HCEC 1CT (cell line): ENCODE measurements at places on chromosomes 5 and 9.

- DNase-seq, result no peak
Measured at GRCh38 chr5:178123094-178123965, 7.5 kb upstream of the RMND5B start.

DNA sequence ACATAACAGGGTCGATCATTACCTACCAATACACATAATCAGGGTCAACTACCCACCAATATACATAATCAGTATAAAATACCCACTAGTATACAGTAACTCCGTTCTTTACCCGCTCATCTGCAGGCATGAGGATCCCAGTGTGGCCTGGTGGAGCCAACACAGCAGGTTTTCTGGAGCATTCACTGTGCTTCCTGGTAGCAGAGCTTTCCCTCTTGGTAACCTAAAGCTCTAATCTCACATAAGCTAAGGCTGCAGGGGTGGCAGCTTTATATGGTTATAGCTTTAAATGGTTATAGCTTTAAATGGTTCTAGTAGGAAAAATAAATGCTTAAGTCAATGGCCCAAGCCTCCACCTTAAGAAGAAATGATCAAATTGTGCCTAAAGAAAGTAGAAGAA lies 11.9 kb downstream of the LCN1 start:
- no peak for DNase-seq

DNA sequence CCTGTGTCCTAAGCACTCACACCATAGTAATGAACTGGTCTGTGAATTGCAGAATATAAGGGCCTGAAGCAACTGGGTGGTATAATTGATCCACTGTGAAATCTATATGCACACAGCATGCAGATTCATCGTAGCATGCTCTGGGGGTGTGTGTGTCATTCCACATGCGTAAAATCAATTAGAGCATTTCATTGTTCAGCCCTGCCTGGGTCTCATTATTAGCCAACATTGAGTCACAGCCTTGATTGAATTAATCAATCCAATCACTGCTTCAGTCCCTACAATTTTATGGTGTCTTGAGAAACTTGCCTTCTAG lies 248.0 kb downstream of the ADAMTSL1 start:
- no peak for DNase-seq

GRCh38 chr5:168962306-168962705 lies 338.6 kb downstream of the SLIT3 start:
- DNase-seq, result no peak

DNA sequence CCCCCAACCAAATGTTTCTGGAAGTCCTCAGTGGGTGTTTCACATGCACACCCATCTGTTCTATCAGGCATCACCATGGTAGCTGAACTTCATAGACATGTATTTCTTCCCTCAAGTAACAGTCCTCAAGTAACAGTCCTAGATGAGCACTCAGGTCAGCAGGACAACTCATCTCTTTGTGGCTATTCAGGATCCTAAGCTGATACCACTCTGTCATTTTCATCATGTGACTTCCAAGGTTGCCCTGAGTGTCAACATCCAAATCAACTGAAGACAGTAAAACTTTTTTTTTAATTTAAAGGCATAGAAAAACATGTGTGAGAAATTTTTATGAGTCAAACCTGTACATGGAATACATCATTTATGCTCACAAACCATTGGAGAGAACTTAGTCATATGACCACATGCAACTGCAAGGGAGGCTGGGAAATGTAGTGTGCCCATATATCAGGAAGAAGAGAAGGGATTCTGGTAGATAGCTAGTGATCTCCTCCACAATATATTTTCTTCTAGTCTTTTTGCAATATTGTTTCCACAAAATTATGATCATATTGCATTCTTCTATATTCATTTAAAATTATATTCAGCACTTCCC lies 64.2 kb upstream of the FST start:
- DNase-seq, result peak; percentile 67

DNA sequence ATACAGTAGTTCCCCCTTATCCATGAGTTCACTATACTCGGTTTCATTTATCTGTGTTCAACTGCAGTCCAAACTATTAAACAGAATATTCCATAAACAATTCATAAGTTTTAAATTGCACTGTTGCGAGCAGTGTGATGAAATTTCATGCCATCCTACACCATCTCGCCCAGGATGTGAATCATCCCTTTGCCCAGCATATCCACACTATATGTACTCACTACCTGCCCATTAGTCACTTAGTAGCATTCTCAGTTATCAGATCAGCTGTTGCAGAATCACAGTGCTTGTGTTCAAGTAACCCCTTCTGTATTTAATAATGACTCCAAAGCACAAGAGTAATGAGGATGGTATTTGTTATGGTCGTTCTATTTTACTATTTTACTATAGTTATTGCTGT lies 51.5 kb downstream of the SHOC1 start:
- peak; percentile 84 for DNase-seq

GRCh38 chr9:133109931-133110650 lies 10.9 kb downstream of the RALGDS start:
- DNase-seq, result no peak

DNA sequence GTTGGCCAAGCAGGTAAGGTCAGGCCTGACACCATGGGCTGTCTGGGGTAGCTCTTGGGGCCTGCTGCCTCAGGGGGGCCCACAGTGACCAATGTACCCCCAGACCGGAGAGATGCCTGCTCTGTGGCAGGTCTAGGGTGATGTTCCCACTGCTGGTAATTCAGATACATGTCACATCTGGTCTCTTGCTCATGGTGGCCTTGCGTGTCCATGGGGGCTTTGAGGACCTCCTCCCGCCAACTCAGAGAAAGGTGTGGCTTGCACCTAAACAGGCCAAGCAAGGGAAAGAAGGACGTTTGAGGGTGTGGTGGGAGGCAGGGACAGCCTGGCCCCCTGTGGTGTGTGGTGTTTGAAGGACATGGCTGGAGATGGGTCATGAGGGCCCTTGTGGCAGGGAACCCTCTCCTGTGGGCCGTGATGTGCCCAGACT lies 75.2 kb downstream of the PHF2 start:
- DNase-seq, result no peak

- no peak for DNase-seq
Measured at GRCh38 chr5:113474100-113474728, 14.0 kb downstream of the MCC start.

- DNase-seq, result no peak
Measured at GRCh38 chr9:124251204-124251603, 6.5 kb upstream of the NEK6 start.

- no peak for DNase-seq
Measured at GRCh38 chr9:114914139-114914538, 16.3 kb downstream of the TNFSF8 start.

- peak; percentile 89 for DNase-seq
Measured at GRCh38 chr5:124736082-124736804, 10.2 kb downstream of the ZNF608 start.

- peak; percentile 87 for DNase-seq
Measured at GRCh38 chr5:35029333-35029732, 18.4 kb downstream of the AGXT2 start.

DNA sequence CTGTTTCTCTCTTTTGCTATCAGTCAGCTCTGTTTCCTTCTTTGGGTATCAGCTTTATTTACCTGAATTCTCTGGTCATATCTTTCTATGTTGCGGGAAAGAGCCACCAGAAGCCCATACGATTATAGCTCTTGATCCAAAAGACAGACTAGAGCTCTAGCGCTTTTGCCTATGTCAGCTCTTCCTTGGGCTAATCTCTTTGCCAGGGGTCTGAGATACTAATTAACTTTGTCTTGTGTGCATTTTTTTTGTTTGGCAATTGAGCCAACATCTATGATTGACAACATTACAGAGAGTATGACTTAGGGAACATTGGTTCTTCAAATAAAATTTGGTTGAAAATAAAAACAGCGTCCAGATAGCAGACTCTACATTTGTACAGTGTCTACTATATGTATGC lies 603.0 kb downstream of the KCTD16 start:
- no peak for DNase-seq

DNA sequence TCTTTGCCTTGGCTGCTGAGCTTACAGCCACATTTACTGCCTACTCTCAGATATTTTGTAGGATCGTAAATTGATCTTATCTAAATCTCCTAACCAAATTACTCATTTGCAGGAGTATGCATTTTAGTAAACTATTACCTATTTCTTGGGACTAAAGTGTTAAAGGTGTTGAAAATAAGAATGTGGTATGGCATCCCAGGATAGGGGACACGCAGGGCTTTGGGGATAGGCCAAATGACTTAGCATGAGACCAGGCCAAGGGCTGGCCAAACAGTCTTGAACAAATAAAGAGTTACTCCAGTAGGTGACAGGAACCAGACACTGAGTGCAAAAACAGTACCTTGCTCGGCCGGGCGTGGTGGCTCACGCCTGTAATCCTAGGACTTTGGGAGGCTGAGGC lies 25.1 kb downstream of the TBC1D2 start:
- DNase-seq, result no peak

DNA sequence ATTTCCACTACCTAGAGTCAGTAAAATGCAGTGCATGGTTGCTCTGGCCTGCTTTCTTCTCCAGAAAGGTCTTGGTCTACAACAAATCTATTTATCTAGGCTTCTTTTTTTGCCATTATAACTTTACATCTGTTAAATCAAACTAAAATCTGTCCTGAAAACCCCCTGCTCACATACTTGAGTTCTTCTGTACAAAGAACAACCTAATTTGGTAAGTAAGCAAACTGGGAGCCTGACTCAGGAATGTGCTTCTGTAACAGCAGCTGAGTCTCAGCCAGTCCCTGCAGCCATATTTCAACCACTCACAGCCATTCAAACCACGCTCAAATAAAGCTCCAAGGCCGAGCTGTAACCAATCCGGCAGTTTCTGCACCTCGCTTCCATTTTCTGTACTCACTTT lies 95.8 kb downstream of the PLPP1 start:
- peak; percentile 86 for DNase-seq

DNA sequence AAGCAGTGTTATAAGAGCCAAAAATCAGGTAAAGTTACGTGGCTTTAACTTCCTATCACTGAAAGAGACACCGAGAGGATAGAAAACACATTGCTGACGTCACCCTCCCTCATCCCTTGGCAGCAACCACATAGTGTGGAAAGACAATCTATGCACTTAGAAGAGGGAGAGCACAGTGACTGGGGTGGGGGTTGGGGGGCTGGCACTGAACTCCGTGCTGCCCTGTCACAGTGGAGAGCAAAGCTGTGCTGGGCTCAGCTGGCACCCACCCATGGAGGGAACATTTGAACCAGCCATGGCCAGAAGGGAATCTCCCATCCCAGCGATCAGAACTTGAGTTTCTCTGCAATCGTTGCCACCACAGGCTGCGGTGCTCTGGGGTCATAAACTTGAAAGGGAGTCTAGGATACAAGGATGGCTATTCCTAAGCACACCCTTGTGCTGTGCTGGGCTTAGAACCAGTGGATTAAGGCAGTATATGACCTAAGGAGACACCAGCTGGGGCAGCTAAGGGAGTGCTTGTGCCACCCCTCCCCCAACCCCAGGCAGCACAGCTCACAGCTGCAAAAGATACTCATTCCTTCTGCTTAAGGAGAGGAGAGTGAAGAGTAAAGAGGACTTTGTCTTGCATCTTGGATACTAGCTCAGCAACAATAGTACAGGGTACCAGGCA lies 73.4 kb downstream of the KIAA0825 start:
- DNase-seq, result no peak

DNA sequence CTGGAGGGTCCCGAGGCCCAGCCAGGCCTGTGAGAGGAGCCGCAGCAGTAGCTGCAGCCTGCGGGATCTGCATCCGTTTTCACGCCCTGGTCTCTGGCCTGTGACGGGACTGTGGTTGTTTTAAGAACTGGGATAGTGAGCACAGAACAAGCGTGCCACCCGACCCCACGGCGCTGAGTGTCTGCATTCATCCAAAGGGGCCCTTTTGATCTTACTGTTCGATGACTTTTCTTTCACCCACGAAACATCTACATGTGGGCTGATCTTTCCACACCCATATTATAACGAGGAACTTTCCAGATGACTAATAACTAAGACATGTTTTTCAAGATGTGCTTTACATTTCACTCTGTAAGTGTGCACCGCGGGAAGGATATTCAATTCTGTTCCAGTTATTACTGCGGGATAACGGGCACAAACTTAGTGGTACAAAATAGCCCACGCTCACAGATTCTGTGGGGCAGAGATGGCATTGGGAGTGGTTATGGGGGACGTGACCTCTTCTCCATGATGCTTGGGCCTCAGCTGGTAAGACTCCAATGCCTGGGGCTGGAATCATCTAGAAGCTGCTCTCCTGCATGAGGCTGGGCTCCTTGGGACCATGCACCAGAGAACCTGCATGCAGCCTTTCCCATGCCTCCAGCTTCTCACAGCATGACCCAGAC lies 165.0 kb downstream of the SYK start:
- DNase-seq, result peak; percentile 30

DNA sequence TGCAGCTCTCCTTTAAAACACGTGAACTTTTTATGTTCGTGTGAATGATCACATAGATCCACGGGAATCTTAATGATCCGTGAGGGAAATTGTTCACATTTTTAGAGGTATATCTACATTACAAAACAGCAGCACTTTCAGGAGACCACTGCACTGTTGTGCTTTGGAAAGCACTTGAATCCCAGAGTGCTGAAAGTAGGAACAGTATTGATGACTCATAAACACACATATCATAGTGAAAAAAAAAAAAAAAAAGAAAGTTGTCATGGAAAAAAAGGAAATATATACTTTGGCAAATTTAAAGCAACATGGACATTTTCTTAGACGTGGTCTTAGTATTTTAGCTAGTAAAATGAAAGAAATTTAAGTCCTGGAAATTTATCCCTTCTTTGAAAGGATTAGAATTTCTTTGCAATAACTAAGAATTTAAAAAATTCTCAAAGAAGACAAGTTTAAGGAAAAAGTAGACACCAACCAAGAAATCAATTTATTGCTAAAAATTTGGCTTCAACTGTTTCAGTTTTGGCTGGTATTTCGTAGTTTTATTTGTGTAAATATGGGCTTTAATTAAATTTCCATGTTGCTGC lies 55.4 kb downstream of the ADGRV1 start:
- DNase-seq, result no peak

DNA sequence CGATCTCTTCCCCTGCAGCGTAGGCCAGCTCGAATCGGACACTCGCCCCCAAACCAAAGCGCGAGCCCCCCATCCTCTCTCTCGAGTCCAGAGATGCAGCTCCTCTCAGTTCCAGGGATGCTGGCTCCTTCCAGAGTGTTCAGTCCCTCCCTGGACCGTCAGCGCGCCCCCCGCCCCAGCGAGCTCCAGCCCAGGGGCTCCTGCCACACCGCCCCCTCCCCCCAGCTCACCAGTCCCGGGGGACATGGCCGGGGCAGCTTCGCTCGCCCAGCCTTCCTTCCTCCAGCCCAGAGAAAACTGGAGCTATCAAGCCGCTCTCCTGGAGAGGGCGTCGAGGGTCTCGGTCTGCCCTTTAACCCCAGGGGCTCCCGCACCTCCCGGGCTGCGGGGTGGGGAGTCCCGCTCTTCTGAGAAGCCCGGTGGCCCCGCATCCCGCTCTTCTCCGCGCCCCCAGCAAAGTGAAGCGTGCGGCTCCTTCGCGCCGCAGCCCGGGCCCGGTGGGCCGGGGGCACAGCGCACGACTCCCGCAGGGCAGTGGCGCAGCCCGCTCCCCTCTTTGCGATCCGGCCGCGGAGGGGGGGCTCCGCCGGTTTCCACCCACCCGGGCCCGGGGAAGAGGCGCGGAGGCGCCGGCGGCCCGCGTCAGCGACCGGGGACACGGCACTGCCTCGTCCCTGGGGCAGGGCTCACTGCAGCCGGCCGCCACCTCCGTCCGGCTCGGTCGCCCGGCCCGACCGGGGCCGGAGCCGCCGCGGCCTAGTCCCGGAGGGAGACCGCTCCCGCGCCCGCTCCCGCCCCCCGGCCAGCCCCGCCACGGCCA lies 587 bp downstream of the MIER3 start:
- no peak for DNase-seq
